ENCODE measurements at places on chromosomes 13 and 19.
A peak's percentile ranks its signal among the peaks of the same experiment; 100 is the strongest.

- no peak for DNase-seq
Measured at GRCh38 chr19:34236035-34236987, 18.0 kb upstream of the GARRE1 start.

DNA sequence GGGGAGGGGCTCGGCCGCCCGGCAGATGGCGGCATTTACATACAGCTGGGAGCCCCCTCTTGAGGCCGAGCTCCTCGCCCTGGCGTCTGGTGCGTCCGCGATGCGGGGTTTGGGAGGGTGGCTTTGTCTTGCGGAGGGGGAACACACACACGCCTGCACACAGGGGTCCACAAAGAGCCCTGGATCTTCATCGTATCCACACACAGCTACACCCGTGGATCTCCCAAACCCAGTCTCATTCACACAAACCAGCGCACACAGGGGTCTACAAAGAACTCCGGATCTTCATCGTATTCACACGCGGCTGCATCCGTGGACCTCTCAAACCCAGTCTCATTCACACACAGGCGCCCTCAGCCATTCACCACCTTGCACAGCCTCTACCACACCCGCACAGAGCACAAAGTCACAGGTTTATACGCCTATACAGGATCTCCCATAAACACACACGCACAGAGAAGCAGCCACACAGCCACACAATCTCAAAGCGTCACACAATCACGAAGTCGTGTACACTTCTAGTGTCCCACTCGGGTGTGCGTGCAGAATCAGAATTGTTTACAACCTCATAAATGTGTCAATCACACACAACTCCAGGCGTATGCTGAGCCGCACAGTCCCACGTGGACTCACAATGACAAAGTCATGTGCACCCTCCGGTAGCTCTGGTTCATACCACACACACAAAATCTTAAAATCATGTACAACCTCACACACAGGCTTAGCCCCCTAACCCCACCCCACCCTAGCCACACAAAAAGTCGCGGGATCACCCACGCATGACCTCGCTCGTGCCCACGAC, 550 bp upstream of the DLL3 start:
- no peak for DNase-seq

DNA sequence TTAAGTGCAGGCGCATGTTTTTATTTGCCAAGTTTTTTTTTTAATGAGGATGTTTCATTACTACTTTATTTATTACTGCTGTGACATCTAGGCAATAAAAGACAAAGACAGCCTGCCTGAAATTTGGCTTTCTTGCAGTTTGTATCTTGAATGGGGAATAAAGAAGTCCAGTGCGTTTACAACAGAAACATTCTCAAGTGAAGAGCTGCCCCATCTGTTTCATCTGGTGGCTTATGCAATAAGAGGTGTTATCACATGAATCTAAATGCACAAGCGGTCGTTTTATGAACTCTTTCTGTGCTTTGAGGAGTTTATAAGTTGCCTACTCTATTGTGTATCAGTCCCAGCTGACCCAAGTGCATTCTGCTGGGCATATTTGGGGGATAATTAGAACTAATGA, 12.6 kb upstream of the MAB21L1 start:
- DNase-seq = no peak

GRCh38 chr13:98677398-98677797, 75.1 kb downstream of the SLC15A1 start:
- no peak for DNase-seq

DNA sequence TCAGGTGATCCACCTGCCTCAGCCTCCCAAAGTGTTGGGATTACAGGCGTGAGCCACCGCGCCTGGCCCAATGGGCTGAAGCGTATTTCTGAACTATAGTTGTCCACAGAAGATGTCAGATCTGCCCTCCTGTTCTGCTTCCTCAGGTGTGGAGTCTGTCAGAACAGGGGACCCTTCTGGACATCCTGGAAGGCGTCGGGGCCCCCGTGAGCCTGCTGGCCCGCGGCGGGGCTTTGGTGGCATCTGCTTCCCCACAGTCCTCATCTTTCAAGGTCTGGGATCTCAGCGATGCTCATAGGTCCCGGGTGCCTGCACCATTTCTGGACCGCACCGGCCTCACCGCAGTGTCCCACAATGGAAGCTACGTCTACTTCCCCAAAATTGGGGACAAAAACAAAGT, 29.5 kb upstream of the SIN3B start:
- DNase-seq = no peak

GRCh38 chr19:15588265-15588664, 26.8 kb upstream of the CYP4F8 start:
- DNase-seq = no peak

- DNase-seq = no peak
Measured at GRCh38 chr19:1267477-1268225, 1.5 kb upstream of the CIRBP start.

- DNase-seq = no peak
Measured at GRCh38 chr13:49098771-49099512, 121.2 kb upstream of the MLNR start.

DNA sequence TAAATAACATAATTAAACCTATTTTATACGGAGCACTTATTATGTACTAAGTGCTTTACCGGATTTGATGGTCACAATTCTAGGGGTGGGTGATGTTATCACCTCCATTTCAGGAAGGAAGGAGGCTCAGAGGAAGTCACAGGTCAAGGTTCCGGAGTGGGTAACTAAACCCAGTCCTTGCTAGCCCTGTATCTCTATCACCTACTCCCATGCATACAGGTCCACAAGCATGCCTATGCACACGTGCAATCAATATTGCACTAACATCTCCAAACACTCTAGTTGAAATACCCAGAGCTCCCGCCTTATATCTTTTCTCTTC, 17.8 kb upstream of the FOSB start:
- DNase-seq = no peak

- DNase-seq = no peak
Measured at GRCh38 chr19:41445575-41445974, 2.6 kb downstream of the ERICH4 start.

DNA sequence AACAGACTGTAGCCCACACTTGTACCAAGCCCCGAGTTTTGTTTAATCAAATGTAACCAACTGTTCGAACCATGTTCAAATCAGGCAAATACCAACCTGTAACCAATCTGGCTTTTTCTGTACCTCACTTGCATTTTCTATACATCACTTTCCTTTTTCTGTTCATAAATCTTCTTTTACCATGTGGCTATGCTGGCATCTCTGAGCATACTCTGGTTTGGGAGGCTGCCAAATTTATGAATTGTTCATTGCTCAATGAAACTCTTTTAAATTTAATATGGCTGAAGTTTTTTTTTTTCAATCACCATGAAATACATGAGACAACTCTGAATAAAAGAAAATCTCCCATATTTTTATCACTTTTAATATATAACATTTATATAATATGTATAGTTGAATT, 256.1 kb downstream of the SLITRK6 start:
- DNase-seq = peak; percentile 52

Measured in NCI-H226 (cell line).